ENCODE measurements at places on chromosomes 2 and 18.
A peak's percentile ranks its signal among the peaks of the same experiment; 100 is the strongest.

DNA sequence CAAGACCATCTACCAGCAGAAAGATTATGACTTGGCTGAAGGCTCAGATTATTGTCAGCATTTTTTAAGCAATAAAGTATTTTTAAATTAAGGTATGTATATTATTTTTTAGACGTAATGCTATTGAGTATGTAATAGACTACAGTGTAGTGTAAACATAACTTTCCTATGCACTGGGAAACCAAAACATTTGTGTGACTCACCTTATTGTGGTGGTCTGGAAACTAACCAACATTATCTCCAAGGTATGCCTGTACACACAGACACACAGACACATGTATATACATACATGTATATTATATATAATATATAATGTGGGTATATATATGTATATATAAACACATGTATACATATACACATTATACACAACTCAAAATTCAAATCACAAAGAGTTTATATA, 9.1 kb upstream of the TMEFF2 start:
- H3K27ac ChIP-seq: no peak overlapping the region
- no peak overlapping the region for H3K4me3 ChIP-seq
- no peak for DNase-seq
- no peaks in the 10 kb centered on the region for H3K4me1 ChIP-seq
- no peaks in the 10 kb centered on the region for H3K27me3 ChIP-seq

- DNase-seq: no peak
- no peaks in the 10 kb centered on the region for H3K36me3 ChIP-seq
- no peak overlapping the region for H3K4me3 ChIP-seq
- H3K27ac ChIP-seq: no peak overlapping the region
Observed at GRCh38 chr2:26623541-26624495, 17.3 kb downstream of the CIB4 start.

DNA sequence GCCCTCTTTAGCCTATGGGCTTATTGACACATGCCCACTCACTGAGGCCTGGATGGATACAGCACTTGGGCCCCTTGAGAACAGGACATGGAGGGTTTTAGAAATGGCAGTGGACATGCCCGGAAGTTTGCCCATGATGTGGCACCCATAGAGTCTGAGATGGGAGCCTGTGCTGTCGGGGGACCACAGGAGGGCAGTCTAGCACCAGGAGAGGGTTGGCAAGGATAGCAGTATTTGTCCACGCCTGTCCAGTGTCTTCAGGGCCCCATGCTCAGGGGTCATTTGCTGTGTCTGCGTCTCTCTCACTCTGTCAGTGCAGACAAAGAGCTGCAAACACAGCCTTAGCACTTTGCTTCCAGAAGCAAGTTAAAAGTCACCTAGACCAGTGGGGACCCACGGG, 48.7 kb downstream of the IL1RL2 start:
- peaks cover 1% of the 10 kb centered on the region for H3K27me3 ChIP-seq
- H3K4me3 ChIP-seq: no peak overlapping the region
- no peaks in the 10 kb centered on the region for H3K36me3 ChIP-seq

- no peak overlapping the region for H3K4me3 ChIP-seq
- no peak for DNase-seq
- no peaks in the 10 kb centered on the region for H3K36me3 ChIP-seq
- H3K27me3 ChIP-seq: no peaks in the 10 kb centered on the region
Observed at GRCh38 chr18:76421685-76422078, 73.4 kb downstream of the ZNF516 start.

- no peak overlapping the region for H3K27ac ChIP-seq
- no peaks in the 10 kb centered on the region for H3K27me3 ChIP-seq
- peak; percentile 50 for DNase-seq
- H3K4me1 ChIP-seq: peaks cover 18% of the 10 kb centered on the region
Observed at GRCh38 chr2:102258025-102258385, 53.4 kb upstream of the IL1RL1 start.

Data from DND-41 (cell line).